ENCODE measurements at places on chromosomes 12 and 14.

- peak; percentile 72 for DNase-seq
Measured at GRCh38 chr12:12716793-12717585, at the start of gene CDKN1B. TSS of gene CDKN1B (plus strand) at chr12:12717368. CDS start at chr12:12717840, 472 bp downstream.

GRCh38 chr12:85519163-85519562 is 239.1 kb downstream of the ALX1 start:
- no peak for DNase-seq

- DNase-seq = peak; percentile 85
Measured at GRCh38 chr12:105933671-105934665, 204.8 kb downstream of the NUAK1 start.

- DNase-seq = no peak
Measured at GRCh38 chr14:58315606-58316005, 17.3 kb downstream of the ARID4A start.

- no peak for DNase-seq
Measured at GRCh38 chr12:59654061-59654460, 58.2 kb downstream of the SLC16A7 start.

- DNase-seq = no peak
Measured at GRCh38 chr12:9760120-9760519, 581 bp downstream of the CD69 start.
